Hippocampal formation (tissue), 2 donors: ENCODE measurements at places on chromosomes 5 and 9.

GRCh38 chr5:136205061-136205702 is 12.2 kb upstream of the SMIM32 start:
- no peak for DNase-seq

DNA sequence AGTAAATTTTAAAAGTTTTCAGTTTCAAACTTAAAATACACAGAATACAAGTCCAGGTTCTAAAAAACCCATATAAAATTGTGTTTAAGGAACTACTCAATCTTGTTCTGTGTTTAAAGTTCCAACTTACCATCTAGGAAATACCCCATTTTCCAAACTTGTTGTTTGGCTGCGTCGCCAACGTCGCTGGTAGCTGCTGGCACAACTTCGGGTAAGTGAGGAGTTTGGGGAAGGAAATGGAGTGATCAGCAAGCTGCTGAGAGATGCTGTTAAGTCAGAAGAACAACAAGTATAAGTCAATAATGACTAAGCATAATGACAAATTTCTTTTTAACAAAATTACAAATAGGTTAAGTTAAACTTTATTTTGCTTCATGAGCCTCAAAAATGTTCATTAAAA is 71.3 kb upstream of the RAPGEF6 start:
- DNase-seq = no peak

GRCh38 chr5:180801596-180802324 is 846 bp downstream of the MGAT1 start:
- no peak for DNase-seq

DNA sequence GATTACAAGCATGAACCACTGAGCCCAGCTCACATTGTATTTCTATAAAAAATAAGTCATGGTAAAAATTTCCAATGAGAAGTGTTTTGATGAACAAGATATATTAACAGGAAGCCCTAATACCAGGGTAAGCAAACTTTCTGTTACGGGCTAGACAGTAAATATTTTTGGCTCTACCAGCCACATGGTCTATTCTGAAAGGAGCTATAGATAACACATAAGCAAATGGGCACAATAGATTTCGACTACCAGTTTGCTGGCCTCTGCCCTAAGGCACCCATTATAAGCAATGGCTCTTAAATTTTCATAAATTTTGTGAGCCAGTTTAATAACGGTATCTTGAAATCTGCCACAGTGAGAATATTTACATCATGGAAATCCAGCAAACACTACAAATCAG is 8.1 kb downstream of the UBQLN1 start:
- no peak for DNase-seq

DNA sequence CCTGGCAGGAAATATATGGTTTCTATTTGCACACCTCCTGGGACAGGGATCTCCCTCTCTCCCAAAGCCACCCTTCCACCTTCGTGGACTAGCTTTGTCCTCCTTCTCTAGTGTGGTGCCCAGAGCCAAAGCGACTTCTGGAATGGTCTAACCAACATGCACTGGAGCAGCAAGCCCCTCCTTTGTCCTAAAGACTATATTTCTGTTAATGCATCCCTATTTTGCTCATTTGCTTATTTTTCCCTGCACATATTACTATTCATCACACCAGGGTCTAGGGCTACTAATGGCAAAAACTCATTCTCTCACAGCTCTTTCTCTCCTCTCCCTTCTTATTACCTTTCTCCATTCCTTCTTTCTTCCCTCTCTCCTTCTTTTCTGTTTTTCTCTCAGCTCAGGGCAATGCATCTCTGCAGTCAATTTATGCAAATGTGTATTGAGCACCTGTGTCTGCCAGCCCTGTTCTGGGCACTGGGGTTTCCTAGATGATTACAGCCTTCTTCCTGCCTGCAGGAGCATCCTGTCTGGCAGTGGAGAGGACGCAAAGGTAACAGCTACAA is 2.8 kb upstream of the NEURL1B start:
- no peak for DNase-seq

DNA sequence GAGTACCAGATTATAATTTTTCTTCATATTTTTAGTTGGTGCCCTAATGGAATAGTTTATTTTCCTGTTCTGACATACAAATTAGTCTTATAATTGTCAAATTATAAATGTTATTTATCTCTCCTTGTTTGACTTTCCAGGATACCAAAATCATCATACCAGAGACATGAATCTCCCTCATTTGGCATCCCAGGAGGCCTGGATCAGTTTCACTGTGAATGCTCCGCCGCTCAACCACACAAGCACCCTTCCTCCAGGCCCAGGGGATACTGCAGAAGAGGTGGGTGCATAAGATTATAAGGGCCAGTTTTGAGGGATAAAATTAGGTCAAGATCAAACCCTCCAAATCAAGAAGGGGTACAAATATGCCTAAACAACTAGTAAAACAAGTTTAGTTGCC is 1229.3 kb downstream of the CDH12 start:
- DNase-seq = no peak

DNA sequence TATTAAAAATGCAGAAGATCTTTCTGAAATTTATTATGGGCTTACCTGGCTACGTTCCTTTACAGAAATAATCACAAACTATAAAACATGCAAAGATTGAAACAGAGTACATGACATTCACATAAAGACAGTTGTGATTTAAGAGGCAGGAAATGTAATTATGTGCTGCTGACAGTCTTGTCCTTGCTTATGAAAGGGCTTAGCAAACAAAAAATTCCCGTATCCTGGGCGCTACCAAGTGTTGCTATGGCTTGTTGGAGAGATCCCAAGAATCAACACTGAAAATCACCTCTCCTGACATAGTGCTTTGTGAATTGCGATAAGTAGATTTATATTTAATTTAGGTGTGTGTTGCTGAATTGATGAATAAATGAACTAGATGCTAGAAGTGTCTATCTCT is 352.5 kb upstream of the C9orf72 start:
- no peak for DNase-seq
